NCI-H524 (cell line): ENCODE measurements at places on chromosomes 7 and 10.

- no peak for DNase-seq
Observed at GRCh38 chr10:71204746-71205145, 7.6 kb upstream of the UNC5B start.

GRCh38 chr10:13882119-13882711 lies 295.4 kb downstream of the PRPF18 start:
- no peak for DNase-seq

DNA sequence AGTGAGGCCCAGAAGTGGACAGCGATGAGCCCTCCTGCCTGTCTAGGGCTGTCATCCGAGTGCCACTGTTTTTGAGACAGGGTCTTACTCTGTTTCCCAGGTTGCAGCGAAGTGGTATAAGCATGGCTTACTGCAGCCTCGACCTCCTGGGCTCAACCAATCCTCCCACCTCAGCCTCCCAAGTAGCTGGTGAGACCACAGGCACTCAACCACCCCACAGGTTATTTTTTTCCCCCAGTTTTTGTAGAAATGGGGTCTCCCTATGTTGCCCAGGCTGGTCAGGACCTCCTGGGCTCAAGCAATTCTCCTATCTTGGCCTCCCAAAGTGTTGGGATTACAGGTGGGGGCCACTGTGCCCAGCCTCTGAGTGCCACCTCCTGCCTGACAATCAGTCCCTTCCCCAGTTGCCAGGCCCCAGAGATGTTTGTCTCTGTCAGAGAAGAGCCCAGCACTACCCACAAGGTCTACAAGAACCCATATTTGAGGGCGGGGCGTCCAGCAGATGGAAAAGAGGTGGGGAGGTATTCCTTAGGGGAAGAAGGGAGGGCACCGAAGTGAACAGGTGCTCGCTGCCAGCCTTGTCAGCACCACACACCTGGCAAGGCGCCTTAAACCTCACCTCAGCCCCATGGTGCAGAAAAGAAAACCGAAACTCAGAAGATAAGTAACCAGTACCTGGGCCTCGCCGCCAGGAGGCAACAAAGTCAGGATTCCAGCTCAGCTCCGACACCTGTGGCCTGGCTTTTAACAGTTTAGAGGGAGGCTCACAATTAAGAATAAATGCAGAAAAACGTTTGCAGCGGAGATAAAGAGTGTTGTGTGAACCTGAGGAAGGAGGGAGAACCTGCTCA lies 77.4 kb upstream of the ANLN start:
- no peak for DNase-seq

DNA sequence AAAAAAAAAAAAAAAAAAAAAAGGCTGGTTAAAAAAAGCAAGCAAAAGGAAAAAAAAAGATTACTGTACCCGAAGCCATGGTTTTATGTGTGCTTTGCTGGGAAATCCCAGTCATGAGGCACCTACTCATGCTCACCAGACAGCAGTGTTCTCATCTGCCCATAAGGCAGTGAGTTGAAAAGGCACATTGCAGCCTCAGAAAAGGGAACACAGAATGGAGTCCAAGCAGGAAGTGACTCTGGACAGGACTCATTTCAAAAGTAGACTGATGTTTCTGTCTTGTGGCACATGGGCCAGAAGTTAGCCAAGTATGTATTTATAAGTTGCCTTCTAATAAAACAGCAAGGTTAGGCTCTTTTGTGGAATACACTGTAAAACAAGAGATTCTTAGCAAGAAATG lies 40.2 kb downstream of the PDSS1 start:
- DNase-seq, result no peak

- no peak for DNase-seq
Observed at GRCh38 chr10:78964274-78964951, 104.4 kb upstream of the ZMIZ1 start.

- no peak for DNase-seq
Observed at GRCh38 chr7:17681965-17682364, 258.3 kb downstream of the SNX13 start.

DNA sequence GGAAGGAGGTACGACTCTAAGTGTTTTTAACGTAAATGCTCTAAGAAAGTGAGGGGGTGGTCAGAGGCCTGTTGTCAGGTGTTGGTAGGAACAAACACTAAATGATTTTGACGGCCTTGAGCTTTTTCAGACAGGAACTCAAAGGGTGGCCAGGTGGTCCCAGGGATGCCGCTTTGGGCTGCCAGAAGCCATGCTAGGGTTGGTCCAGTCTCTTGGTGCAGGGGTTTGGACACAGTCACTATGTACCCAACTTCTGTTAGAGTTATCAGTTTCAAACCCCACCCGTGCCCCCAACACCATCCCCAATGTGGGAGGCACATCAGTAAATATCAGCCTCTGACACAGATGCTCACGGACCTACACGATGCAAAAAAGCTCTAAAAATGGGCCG lies 9.3 kb downstream of the ATP6V0E2 start:
- DNase-seq, result no peak

GRCh38 chr7:24441314-24442027 lies 131.8 kb upstream of the PALS2 start:
- no peak for DNase-seq

- DNase-seq, result no peak
Observed at GRCh38 chr10:61923210-61923949, 21.9 kb downstream of the ARID5B start.

DNA sequence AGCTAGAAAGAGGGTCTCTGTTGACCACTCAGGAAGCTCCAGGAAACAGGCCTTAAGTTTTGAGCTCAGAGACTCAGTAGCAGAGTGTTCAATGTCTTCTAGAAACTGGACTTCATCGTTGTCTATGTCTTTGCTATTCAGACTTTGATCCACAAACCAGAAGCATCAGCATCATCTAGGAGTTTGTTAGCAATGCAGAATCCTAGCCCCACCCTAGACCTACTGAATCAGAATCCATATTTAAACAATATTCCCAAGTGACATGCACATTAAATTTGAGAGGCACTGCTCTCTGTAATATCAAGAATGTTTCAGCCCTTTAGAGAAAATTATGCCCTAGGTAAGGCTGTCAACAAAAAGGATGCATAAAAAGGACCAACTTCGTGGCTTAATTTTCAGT lies 12.9 kb upstream of the OGDHL start:
- DNase-seq, result no peak

GRCh38 chr7:155584763-155585531 lies 38.6 kb upstream of the CNPY1 start:
- no peak for DNase-seq

GRCh38 chr10:128614802-128615553 lies 488.8 kb upstream of the MKI67 start:
- DNase-seq, result no peak
